ENCODE measurements at places on chromosomes 1 and 21. TPM values are rescaled to one million over a fixed set of nuclear protein-coding genes. Genes with fewer than 3 reads are reported as not detected.

ZNF683 gene
- total RNA-seq, result not detected

B4GALT2 gene
- 27.9 TPM for total RNA-seq

ZC3H11A gene
- 92.8 TPM for total RNA-seq

RGS7 gene
- not detected for total RNA-seq

OR1C1 gene
- not detected for total RNA-seq

FOXE3 gene
- total RNA-seq, result not detected

C1QB gene
- total RNA-seq, result not detected

OR2L3 gene
- total RNA-seq, result not detected

ZSWIM5 gene
- total RNA-seq, result 0.63 TPM

VSIG8 gene
- not detected for total RNA-seq

MAN1C1 gene
- 10.1 TPM for total RNA-seq

SPRR2F gene
- total RNA-seq, result not detected

DNM3 gene
- 1.1 TPM for total RNA-seq

E2F2 gene
- 25.0 TPM for total RNA-seq

CELA2B gene
- total RNA-seq, result not detected

SLC2A5 gene
- total RNA-seq, result not detected

ZFP69B gene
- 5.3 TPM for total RNA-seq

CYP2J2 gene
- total RNA-seq, result 1.6 TPM

DENND2D gene
- 190 TPM for total RNA-seq

OVAAL gene
- total RNA-seq, result not detected

COL16A1 gene
- total RNA-seq, result not detected

USP1 gene
- 73.4 TPM for total RNA-seq

DDAH1 gene
- total RNA-seq, result 0.09 TPM

FLG2 gene
- not detected for total RNA-seq

KMO gene
- not detected for total RNA-seq

C1orf87 gene
- not detected for total RNA-seq

OR2AK2 gene
- total RNA-seq, result not detected

AVPR1B gene
- total RNA-seq, result not detected

PCP4 gene
- not detected for total RNA-seq

SKI gene
- total RNA-seq, result 34.0 TPM

SPATA21 gene
- total RNA-seq, result not detected

GBP3 gene
- total RNA-seq, result 5.8 TPM

USH2A gene
- total RNA-seq, result not detected

PYCR2 gene
- total RNA-seq, result 106 TPM

ASCL5 gene
- not detected for total RNA-seq

COL24A1 gene
- not detected for total RNA-seq

MATN1 gene
- total RNA-seq, result 0.32 TPM

FCGR2B gene
- total RNA-seq, result not detected

CD101 gene
- total RNA-seq, result 0.60 TPM

LCE2B gene
- total RNA-seq, result not detected

TEX38 gene
- not detected for total RNA-seq

COX20 gene
- 33.2 TPM for total RNA-seq

AADACL3 gene
- not detected for total RNA-seq

PDPN gene
- not detected for total RNA-seq

LCE2C gene
- total RNA-seq, result not detected

EFNA1 gene
- total RNA-seq, result 0.82 TPM

RGS13 gene
- not detected for total RNA-seq

DEGS1 gene
- total RNA-seq, result 24.5 TPM

RAVER2 gene
- total RNA-seq, result 3.2 TPM

RAB42 gene
- not detected for total RNA-seq

KRTAP12-2 gene
- total RNA-seq, result not detected

KIF26B gene
- total RNA-seq, result 0.16 TPM

FYB2 gene
- total RNA-seq, result not detected

ADAMTS4 gene
- total RNA-seq, result 0.40 TPM

LRRC53 gene
- not detected for total RNA-seq

CD1B gene
- total RNA-seq, result not detected

ZNF695 gene
- 0.81 TPM for total RNA-seq

SPRR2A gene
- total RNA-seq, result not detected

SLAMF9 gene
- total RNA-seq, result not detected

Data from activated CD4-positive, alpha-beta T cell treated with anti-CD3 and anti-CD28 coated beads for 36 hours (primary cell).